ENCODE measurements at places on chromosomes 7 and 10.

GRCh38 chr10:112896722-112897121 lies 53.3 kb upstream of the TCF7L2 start:
- no peak for DNase-seq

GRCh38 chr7:82080254-82080927 lies 310.5 kb upstream of the HGF start:
- DNase-seq = no peak

DNA sequence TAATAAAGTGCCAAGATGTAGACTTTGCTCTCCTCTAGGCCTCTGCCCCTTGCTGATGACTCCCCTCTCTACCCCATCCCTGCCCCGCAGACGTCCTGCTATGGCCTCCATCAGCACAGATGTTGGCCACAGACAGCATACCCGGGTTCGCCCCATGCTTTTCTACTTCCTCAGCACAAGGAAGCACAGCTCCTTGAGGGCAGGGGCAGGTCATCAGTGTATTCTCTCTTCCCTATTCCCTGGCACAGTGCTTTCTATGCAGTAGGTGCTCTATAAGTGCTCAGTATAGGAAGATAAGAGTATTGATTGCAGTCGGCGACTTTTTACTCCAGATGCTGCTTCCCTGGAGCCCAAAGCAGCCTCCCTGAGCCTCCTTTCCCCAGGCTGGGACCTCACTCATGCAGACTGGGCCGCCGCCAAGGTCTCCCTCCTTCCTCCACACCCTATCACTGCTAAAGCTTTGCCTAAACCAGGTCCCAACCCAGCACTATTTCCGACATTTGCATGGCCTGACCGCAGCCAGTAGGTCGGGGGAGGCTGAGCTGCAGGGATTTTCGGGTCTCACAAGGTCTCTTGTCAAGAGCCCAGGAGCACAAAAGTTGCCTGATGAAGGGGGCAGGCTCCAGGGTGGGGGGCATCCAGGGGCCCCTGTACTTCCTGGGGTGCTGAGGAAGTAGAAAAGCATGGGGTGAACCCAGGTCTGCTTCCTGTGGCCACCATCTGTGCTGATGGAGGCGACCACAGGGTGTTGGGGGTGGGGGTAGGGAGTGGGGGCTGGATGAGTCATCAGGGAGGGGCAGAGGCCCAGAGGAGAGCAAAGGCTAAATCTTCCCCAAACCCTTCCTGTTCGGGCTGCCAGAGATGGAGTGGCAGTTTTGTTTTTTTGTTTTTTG lies 8.0 kb downstream of the CALHM3 start:
- DNase-seq = peak; percentile 50

DNA sequence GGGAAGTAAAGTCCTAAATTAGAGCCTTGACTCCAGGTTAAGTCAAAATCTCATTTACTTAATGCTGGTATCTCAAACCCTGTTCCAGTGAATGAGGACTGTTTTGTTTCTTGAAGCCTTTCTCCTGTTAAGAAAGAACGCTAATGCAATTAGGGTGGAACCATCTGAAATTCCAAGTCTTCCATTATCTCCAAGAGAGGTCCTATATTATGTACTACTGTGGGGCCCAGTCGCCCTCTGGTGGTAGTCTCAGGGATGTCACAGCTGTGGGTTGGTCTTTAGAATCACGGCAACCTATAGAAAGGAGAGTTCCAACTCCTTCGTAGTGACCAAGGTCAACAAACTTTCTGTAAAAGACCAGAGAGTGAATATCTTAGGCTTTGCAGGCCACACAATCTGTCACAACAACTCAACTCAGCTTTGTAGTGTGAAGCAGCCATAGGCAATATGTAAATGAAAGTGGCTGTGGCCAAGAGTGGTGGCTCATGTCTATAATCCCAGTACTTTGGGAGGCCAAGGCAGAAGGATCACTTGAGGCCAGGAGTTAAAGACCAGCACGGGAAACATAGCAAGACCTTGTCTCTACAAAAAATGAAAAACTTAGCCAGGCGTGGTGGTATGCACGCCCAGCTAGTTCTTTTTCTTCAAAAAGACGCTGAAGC lies 9.3 kb downstream of the RPP38 start:
- DNase-seq = peak; percentile 60

DNA sequence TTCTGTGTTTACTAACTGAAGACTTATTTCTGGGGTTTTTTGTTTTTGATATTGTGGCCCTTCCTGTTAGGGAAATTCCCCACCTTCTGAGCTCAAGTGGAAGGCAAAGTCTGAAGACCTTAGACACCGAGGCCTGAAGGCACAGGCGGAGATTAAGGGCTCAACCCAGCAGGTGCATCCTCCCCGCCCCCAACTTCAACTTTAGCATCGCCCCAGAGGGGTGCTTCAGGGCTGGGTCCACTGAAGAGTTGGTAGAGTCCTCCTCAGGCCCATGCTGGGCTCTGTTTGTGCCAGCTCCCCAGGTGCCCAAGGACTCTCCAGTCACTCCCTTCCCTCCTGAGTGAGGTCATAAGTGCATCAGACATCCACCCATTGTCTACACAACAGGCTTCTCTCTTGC lies 9.4 kb upstream of the PPIA start:
- DNase-seq = no peak

DNA sequence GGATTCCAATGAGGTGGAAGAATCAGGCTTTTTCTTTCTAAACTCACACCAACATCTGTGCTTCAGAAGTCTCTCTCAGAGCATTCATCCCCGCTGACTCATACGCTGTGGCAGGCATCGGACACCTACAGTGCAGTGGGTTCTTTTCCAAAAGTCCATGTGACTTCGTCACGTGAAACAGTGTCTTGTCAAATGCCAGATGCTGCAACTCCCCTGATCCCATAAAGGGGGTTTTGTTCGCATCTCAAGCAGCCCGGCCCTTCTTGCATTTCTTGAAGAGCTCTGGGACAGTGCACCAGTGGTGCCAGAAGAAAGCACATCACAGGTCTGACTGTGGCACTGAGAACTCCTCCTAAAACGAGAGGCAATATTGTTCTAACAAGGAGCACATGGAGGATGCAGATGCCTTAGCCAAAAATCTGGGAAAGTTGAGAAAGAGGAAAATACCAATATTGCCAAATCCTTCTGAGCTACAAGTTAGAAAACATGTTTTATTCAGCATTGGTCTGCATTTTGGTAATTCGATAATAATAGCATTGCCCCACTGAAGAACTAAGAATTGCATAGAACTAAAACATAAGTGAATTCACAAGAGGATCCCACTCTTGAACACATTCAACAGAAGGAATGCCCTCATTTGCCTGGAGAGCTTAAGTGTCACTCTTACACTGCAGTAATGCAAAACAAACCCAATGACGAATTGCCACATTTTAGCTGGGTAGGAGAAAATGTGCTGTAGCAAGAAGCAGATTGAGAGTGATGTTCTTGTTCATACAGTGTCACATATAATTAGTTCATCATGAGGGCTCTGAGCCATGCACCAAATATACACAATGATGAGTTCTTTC lies 204.4 kb downstream of the CXCL12 start:
- no peak for DNase-seq

DNA sequence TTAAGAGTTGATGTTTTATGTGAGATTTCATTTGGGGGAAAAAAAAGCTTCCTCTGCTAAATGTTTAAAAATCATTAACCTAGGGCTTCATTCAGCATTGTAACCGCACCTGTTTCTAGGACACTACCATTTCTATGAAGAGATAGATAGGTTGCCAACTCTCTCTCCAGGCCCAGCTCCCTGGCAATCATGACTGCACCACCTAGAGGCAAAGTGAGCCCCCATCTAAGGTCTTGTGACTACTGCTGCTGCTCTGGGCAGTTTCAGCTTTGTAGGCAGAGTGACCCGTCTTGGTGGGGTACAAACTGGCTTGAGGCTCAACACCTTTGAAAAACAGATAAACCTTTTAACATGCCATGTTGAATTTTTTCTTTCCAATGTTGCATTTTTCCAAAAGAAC lies 27.3 kb upstream of the MRC1 start:
- no peak for DNase-seq

GRCh38 chr10:112562122-112562521 lies 115.1 kb downstream of the VTI1A start:
- DNase-seq = no peak

DNA sequence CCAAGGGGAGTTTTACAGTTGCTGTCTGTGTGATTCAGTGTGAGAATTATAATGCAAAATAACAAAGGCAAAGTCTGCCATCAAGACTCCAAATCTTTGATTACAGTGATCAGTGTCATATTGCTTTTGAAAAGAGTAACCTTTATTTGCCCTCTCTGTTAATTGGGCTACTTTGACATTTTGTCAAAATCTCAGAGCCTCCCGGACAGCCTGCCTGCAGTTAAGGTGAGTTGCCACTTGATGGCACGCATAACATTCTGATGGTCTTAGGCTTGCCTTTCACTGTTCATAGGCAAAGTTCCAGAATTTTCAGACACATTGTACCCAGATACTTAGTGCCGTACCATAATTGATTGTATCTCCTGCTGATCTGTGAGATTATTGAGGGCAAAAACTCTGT lies 253.5 kb downstream of the ABCA13 start:
- no peak for DNase-seq

GRCh38 chr7:25781704-25782103 lies 370.3 kb upstream of the NFE2L3 start:
- no peak for DNase-seq

DNA sequence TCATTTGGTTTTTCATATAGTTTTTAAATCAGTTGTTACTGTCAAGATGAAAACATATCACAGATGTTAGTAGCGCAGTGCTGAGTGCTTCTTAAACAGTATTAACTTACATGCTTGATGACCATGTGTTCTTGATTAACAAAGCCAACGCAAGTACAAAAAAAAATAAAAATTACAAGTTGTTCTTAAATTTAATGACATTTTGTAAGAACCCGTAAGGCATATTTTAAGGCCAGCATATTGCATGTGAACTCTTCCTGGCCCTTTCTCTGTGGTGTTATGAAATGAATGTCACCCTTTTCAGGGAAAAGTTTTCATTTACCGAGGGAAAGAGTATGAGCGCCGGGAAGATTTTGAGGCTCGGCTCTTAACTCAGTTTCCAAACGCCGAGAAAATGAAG lies 140.4 kb upstream of the NPS start:
- DNase-seq = no peak

- no peak for DNase-seq
Measured at GRCh38 chr7:134613623-134614347, 32.9 kb upstream of the BPGM start.

- no peak for DNase-seq
Measured at GRCh38 chr10:79335094-79335469, 12.2 kb upstream of the PPIF start.

DNA sequence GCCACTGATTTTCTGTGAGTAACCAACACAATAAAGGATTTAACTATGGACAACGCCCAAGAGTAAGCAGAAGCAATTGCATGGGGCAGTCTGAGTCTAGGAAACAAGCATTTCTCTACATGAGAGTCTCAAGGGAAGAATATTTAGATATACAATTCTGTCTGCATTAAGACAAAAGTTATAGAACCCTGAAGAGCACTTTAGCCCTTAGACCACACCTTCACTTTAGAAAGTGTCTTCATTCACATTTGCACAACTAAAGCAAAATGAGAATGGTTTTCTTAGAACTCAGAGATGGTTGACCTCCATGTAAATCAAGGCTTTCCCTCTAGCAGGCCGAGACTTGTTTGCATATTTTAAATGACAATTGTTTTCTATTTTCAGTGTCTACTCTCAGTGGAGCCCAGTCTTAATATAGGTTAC lies 25.5 kb upstream of the TRIM24 start:
- no peak for DNase-seq

GRCh38 chr7:22124941-22125340 lies 179.2 kb upstream of the CDCA7L start:
- DNase-seq = no peak

- no peak for DNase-seq
Measured at GRCh38 chr7:46651070-46651469, 730.0 kb upstream of the IGFBP3 start.

GRCh38 chr10:131928248-131929095 lies 27.7 kb downstream of the PPP2R2D start:
- peak; percentile 42 for DNase-seq

DNA sequence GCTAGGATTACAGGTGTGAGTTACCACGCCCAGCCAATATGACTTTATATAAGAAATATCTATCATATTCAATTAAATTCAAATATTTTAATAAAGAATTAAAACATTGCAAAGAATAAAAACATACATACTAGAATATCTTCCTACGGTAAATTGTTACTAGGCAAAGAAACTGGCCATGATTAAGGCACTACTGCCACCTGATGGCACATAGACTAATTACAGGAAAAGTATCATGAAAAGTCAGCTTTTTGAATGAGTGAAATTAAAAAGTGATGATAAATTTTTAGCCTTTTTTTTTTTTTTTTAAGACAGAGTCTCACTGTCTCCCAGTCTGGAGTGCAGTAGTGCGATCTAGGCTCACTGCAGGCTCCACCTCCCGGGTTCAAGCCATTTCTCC lies 30.9 kb downstream of the MRPS33 start:
- DNase-seq = no peak

Data from activated T-cell treated with anti-CD3 and anti-CD28 coated beads for 24 hours (primary cell).